K562 (cell line): ENCODE measurements at places on chromosomes 16 and 17. TPM values are rescaled to one million over a fixed set of nuclear protein-coding genes. Genes with fewer than 3 reads are reported as not detected.

GRCh38 chr16:50204453-50205108, 51.5 kb downstream of the TENT4B start:
- H3K4me3 ChIP-seq = no peak overlapping the region
- no peaks in the 10 kb centered on the region for H3K36me3 ChIP-seq
- no peaks in the 10 kb centered on the region for H3K27me3 ChIP-seq

DNA sequence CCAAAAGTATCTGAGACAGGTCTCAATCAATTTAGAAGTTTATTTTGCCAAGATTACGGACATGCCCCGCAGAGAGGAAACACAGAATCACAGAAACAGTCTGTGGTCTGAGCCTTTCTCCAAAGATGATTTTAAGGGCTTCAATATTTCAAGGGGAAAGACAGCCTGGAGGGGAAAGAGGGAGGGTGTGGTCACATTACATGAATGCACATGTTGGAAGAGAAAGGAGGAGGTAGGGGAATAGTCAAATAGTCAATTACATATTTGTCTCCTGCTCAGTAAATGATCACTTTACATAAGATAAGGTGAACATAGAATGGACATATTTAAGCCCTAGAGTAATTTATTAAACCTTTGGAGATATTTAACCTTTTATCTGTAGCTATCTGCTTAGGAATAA, 12.3 kb downstream of the UNC45B start:
- H3K4me3 ChIP-seq = no peak overlapping the region
- H3K27me3 ChIP-seq = peaks cover 33% of the 10 kb centered on the region
- DNase-seq = no peak
- no peak overlapping the region for H3K27ac ChIP-seq
- no peaks in the 10 kb centered on the region; the same call in 1 of the 2 replicates for H3K4me1 ChIP-seq

DNA sequence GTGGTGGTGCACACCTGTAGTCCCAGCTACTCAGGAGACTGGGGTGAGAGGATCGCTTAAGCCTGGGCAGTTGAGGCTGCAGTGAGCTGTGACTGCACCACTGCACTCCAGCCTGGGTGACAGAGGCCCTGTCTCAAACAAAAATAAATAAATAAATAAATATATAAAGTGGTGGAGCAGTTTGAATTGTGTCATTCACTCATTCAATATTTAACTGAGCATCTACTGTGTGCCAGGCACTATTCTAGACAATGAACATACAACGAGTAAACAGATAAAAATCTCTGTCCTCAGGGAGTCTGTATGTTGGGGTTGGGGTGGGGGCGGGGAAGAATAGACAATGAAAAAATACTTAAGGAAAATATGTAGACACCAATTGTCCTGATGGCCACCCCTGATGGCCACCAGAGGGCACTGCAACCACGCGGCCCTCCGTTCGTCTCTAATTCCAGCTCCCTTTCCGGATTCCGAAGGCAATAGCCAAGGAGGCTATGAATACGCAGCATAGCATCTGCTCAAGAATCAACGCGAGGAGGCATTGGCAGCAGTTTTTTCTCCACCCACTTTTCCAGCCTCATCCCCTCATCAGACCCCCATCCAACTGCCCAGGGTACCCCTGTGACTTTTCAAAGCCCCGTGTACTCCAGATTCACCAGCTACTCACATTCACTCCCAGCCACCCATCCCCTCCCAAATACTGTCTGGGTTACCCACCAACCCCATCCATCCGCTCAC, 21.4 kb downstream of the QPRT start:
- no peak overlapping the region for H3K27ac ChIP-seq
- no peaks in the 10 kb centered on the region for H3K27me3 ChIP-seq
- H3K36me3 ChIP-seq = peaks cover 19% of the 10 kb centered on the region; the same call in 1 of the 3 replicates
- peaks cover 24% of the 10 kb centered on the region for H3K4me1 ChIP-seq
- H3K4me3 ChIP-seq = no peak overlapping the region
- DNase-seq = peak; percentile 85

- no peak for DNase-seq
- no peak overlapping the region for H3K27ac ChIP-seq
- no peak overlapping the region for H3K4me3 ChIP-seq
- H3K4me1 ChIP-seq = peaks cover 5% of the 10 kb centered on the region
Measured at GRCh38 chr17:4527566-4528125, 27.5 kb downstream of the MYBBP1A start.

Gene ST6GALNAC2
- total RNA-seq = not detected in 2 replicates

DNA sequence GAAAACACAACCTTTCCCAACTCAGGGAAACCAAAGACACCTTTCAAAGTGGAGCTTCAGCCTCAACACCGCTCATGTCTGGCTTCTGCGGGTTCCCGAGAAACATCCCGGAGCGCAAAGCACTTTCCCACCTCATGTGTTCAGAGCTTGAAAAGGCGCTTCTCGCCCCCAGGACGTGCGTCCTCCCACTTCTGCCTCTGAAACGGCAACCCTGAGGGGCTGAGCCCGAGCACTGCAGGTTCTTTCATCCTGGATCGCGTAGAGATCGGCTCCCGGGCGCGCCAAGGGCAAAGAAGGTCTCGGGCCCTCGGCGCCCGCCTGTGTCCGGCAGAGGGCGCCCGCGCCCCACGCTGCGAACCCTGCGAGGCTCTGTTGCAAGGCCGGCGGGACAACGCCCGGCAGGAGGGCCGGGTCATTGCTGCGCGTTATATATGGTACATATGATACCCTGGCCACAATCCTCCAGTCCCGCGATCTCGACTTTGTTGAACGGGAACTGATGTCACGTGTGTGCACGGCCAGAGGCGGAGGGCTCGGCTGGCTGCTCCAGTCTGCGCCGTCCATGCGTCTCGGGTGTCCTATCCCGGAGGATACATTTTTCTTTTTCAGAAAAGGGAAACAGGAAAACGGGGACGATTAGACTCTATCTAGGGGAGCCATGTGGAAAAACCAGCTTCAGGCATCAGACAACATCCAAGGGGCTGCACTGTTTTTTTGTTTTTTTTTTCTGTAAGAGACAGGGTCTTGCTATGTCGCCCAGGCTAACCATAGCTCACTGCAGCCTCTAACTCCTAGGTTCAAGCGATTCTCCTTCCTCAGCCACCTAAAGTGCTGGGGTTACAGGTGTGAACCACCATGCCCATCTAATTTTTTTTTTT, 19.1 kb downstream of the COQ7 start:
- H3K27ac ChIP-seq = no peak overlapping the region
- peaks cover 10% of the 10 kb centered on the region; the same call in 2 of the 3 replicates for H3K4me1 ChIP-seq
- H3K4me3 ChIP-seq = peak overlapping the region; percentile 24
- peak; percentile 89 for DNase-seq

Gene MYH11
- total RNA-seq = 0.47 and 0.78 TPM in 2 replicates

- no peak overlapping the region for H3K4me3 ChIP-seq
- H3K36me3 ChIP-seq = peaks cover 49% of the 10 kb centered on the region
- H3K4me1 ChIP-seq = peaks cover 11% of the 10 kb centered on the region
Measured at GRCh38 chr16:31711344-31711845, 162.2 kb upstream of the ZNF267 start.

DNA sequence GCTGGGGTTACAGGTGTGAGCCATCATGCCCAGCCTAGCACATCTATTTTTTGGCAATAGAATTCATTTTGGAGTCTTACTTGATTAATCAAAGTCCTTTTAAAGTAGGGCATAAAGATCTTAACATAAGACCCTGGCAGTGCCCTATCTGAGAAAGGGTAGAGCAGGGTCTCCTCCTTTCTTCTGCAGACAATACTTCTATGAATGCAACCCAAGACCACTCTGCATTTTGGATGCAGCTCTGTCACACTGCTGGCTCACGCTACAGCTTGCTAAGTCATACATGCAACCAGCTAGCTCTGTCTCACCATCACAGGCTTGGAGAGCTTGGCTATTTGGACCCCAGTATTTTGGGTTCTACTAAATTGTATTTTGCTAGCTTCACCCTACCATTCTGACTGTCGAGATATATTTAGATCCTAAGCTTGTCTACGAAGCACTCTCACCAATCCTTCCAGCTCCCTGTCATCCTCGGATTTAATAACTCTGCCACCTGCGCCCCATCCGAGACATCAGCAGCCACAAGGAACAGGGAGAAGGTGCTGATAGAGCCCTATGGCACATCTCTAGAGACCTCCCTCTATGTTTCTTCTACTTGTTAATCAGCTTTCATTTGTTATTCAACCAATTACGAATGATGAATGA, 45.1 kb downstream of the RBFOX3 start:
- peaks cover 13% of the 10 kb centered on the region for H3K27me3 ChIP-seq
- H3K4me1 ChIP-seq = no peaks in the 10 kb centered on the region; the same call in 1 of the 2 replicates
- H3K36me3 ChIP-seq = no peaks in the 10 kb centered on the region

DNA sequence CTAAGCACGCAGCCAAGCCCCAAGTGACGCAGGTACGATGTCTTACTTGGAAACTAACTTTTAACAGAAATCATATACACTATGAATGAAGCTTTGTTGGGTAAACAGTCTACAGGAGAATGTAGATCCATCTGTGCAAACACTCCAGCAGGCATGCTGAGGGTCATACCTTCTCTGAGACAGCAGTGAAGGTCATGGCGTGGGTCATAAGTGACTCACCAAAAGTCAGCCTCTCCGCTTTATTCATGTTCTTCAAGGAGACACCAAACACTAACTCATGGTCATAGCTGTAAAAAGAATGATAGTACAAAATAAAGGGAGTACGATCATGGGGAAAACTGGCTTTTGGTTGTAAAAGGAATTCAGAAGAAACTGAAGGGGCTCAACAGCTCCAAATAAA, 20.6 kb downstream of the BLMH start:
- H3K36me3 ChIP-seq = peaks cover 85% of the 10 kb centered on the region
- no peaks in the 10 kb centered on the region for H3K4me1 ChIP-seq
- H3K27me3 ChIP-seq = no peaks in the 10 kb centered on the region
- no peak for DNase-seq

Gene EFCAB5
- not detected in 2 replicates for total RNA-seq
